ENCODE measurements at places on chromosomes 1 and 21. TPM values are rescaled to one million over a fixed set of nuclear protein-coding genes. Genes with fewer than 3 reads are reported as not detected.

GRCh38 chr21:17386498-17386897, 126.3 kb upstream of the CXADR start:
- no peak for DNase-seq

The ANXA9 gene
- 1.2 TPM for total RNA-seq

DNA sequence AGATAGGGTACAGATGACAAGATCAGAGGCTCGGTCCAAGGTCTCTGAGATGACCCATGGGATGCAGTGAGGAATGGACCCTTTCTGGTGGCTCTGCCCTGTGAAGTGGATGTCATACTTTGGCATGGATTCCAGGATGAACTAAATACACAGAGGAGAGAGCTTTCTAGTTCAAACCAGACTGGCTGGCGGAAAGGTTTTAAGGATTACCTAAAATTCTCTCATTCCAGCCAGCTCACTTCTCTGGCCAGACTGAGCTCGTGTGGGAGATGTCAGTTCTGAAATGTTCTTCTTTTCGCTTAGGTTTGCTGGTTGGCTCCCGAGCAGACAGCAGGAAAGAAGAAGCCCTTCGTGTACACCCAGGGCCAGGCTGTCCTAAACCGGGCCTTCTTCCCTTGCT, 6.2 kb downstream of the RNPEP start:
- DNase-seq: no peak

- no peak for DNase-seq
Measured at GRCh38 chr1:85596947-85597346, 16.4 kb downstream of the CCN1 start.

- no peak for DNase-seq
Measured at GRCh38 chr1:229318056-229318455, 24.8 kb downstream of the CCSAP start.

DNA sequence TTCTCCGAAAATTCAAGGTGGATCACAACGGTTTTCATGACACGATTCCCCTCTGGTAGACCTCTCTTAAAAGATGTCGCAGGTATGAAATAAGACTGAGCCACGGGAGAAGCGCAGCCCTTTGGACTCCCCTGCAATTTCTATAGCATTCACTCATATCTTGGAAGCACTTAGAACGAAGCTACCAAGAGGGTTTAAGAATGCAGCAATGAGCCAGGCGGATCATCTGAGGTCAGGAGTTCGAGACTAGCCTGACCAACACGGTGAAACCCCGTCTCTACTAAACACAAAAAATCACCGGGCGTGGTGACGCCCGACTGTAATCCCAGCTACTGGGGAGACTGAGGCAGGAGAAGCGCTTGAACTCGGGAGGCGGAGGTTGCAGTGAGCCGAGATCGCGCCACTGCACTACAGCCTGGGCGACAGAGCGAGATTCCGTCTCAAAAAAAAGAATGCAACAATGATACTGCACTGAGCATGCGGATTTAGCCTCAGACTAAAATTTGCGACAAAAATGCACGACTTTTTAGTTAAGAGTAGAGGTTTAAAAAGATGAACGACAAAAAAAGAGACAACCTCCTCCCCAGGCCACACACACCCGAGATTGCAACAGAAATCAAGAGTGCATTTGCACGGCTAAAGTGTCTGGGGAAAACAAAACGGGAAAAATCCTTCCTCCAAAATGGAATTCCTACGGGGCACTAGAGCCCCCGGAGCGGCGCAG, 743 bp downstream of the TOMM20 start:
- no peak for DNase-seq

DNA sequence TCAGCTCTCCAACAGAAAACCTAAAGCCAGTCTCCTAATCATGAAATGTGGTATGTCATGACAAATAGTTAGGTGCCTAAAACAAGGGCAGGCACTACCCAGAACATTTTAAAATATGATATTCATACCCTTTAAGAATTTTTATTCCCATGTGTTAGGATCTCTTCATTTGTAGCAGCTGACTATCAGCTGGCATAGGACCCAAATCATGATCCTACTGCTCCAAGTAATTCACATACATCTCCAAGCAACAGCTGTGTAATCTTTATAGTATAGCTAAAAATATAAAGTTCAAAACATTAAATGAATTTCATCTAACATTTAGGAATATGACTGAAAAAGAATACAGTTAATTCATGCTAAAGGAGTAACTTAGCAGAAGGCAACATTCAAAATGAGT, 57.5 kb downstream of the ENAH start:
- no peak for DNase-seq

The CAMSAP2 gene
- total RNA-seq: 16.1 TPM

GRCh38 chr1:230429067-230429735, 3.1 kb upstream of the PGBD5 start:
- DNase-seq: no peak

DNA sequence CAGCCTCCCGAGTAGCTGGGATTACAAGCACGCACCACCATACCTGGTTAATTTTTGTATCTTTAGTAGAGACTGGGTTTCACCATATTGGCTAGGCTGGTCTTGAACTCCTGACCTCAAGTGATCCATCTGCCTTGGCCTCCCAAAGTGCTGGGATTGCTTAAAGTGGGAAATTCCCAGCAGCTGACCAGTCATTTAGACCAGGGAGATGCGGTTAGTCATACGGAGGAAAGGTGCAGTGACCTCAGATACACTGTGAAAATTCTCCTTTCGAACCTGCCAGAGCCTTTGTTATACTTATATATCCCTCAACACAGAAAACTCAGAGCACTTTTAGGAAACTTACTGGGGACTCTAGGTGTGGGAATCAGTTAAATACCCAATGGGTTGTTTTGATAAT, 39.6 kb downstream of the MAP10 start:
- peak; percentile 56 for DNase-seq

DNA sequence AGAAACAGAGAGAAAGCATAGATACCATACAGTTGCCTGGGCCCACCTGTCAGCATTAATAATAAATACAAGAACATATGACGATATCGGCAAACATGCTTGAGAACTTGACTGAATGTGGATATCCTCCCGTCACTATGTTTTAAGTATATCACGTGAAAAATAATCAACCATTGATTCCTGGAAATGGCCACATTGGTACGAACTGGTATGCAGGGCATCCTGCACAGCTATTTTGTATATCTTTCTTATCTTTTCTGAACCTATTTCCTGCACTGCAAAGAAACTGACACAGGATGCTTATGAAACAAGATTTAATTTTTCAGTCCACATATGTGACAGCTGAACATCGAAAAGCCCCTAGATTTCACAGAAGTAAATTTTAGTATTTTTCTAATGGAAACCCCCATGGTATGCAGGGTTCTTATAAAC, 22.8 kb upstream of the RGS1 start:
- DNase-seq: no peak

GRCh38 chr1:202806845-202807450, 1.3 kb downstream of the KDM5B start:
- DNase-seq: no peak

- DNase-seq: no peak
Measured at GRCh38 chr1:39328586-39329121, 124.2 kb downstream of the MACF1 start.

DNA sequence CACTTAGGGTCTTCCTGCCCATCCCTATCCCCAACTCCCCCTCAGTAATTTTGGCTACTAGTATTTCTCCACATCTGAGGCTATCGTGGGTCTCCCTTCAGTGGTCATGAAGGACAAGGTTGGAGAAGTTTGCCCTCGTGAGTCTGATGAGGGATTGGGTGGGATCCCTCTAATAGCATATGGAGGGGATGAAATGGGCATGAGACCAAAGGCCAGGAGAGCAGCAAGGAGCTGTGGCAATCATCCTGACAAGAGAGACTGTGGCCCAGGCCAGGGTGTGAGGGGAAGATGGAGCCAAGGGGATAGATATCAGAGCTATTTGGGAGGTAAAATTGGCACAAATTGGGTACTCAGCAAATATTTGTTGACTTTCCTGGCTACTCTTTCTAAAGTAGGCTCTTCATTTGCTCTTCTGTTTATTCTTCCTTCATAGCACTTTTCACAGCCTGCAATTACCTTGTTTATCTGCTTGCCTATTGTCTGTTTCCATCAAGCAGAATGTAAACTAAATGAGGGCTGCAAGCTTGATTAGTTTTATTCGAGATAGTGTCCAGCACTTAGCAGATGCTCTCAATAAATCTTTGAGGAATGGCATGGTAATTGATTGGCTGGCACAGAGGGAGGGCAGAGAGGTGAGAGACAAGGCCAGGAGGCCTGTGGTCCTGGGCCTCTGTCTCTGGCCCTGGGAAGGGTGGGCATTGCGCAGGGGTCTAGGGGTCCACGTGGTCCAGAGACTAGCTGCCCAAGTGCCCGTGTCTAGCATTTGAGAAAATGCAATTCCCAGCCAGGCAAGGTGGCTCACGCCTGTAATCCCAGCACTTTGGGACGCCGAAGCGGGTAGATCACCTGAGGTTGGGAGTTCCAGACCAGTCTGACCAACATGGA, 1.5 kb upstream of the PLK3 start:
- no peak for DNase-seq

- no peak for DNase-seq
Measured at GRCh38 chr1:219149953-219150352, 23.7 kb upstream of the LYPLAL1 start.

- DNase-seq: no peak
Measured at GRCh38 chr1:181099152-181100014, 10.9 kb downstream of the IER5 start.

DNA sequence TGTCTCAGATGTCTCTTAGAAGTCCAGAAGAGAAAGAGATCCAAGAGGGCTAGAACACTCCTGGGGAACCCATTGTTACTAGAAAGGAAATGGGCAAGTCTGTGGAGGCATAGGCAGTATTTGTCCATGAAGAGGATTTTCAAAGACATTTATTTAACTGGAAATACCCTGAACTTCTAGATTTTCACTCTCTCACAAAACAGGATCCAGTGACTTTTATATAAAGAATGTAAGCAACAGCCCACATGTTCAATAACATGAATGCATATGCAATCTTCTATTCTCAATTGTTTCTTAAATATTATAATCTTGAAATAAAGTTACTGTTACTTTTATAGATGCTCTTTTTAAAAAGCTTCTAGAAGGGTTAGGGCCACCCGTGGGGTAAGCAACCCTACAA, 53.4 kb downstream of the TBX15 start:
- no peak for DNase-seq

DNA sequence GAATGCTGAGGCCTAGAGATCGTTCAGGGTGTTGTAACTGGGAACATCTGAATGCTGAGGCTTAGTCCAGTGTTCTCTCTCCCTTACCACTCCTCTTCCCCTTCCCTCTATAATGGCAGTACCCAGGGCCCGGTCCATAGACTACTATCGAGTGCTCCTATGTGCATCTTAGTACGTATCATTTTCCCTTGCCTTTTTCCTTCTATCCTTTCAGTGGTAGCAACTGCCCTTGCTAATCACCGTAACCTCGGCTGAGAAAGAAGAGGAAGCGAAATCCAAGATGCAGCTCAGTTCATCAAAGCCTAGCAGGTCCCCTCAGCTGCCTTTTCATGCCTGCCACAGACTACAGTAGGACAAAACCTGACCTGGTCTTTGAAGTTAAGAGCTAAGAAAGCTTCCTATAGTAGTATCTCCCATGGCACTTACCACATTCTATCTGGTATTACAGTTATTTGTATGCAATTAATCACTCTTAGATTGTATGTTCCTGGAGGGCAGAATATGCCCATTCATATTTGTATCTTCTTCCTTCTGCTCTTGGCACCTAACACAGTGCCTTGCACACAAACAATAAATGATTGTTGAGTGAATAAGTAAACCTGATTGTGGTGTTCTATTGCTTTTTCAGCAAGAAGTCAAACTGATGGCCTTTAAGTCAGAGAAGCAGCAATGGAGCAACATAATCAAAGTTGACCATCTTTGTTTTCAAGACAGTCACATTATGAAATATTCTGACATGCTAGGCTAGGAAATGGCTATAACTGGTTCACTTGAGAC, 22.4 kb downstream of the CNIH4 start:
- no peak for DNase-seq

DNA sequence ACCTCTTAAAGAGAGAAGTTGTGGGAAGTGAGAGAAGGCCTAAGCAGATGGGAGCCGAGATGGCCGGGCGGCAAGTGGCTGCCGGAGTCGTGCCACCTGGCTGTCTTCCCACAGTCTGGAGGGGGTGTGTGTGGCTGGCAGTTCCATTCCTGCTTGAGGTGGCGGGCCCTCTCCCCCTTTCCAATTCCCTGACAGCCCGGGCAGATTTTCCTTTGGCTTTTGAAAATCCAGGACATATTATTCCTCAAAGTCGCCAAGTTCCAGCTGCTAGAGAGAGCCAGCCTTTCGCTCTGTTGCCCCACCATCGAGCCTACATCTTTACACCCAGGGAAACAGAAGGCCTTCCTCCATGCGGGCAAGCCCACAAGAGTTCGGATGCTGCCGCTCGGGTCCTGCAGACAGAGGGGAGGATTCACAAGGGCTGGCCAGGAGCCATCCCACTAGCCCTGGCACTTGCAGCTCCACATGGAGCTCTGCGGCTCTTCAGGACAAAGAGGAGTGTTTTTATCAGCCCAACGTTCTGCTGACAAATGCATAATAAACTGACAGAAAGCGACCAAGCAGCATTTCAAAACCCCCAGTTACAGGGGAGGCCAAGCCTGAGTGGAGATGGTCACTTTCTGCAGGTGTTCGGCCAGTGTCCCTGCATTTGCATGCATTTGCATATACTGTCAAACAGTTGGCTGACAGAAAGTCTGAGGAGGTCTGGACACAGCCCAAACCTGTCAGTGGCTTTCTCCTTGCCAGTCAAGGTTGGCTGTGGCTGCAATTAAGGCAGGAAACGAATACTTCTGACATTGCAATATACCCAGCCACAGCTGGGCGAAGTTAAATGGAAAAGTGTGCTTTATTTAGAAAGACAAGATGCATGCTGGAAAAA, 45.9 kb downstream of the OLIG1 start:
- no peak for DNase-seq

DNA sequence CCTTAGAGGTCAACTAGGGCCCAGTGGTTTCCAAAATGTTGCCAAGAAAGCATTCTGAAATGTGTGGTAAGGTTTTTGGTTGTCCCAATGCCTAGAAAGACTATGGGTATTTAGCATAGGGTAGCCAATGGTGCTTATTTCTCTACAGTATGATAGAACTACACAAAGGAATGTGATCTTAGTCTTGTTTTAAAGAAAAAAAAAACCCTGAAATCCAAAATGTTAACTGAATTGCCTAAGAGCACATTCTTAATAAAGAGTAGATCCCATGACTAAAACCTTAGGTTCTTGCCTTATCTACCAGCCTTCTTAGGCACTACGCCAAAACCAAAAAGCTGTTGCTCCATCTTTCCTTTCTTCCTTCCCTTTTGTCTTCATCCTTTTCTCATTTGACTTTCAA, 428.2 kb downstream of the MRPL39 start:
- no peak for DNase-seq

Measured in Caki2 (cell line).